BJ (cell line): ENCODE measurements at places on chromosomes 4 and X.

DNA sequence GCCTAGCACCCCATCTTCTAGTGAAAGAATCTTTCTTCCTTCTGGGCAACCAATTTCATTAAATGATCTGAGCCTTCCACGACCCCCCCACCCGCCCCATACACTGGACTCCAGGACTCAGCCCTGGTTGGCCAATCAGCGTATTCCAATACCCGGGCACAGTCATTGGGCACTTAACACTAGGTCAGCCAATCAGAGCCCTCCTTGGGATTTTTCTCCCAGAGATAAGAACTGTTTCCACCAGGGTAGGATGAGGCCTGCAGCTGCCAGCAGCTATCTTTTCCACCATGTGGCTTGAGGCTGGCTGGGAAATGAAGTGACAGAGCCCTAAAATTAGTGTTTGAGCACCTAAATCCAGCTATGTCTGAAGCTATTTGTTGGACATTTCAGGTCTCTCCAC, 418.8 kb downstream of the BCOR start:
- DNase-seq: no peak

GRCh38 chr4:80876810-80877209, 153.7 kb upstream of the BMP3 start:
- DNase-seq: no peak

DNA sequence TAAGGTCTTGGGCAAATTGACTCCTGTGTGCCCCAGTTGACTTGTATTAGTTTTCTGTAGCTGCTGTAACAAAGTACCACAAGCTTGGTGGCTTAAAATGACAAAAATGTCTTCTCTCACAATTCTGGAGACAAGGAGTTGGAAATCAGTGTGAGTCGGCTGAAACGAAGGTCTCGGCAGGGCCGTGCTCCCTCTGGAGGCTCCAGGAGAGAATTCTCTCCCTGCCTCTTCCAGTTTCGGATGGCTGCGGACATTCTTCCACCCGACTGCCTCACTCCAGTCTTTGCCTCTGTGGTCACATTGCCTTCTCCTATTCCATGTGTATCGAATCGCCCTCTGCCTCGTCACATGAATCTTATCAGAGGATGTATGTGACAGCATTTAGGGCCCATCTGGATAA, 66.0 kb upstream of the PHOX2B start:
- DNase-seq: no peak

DNA sequence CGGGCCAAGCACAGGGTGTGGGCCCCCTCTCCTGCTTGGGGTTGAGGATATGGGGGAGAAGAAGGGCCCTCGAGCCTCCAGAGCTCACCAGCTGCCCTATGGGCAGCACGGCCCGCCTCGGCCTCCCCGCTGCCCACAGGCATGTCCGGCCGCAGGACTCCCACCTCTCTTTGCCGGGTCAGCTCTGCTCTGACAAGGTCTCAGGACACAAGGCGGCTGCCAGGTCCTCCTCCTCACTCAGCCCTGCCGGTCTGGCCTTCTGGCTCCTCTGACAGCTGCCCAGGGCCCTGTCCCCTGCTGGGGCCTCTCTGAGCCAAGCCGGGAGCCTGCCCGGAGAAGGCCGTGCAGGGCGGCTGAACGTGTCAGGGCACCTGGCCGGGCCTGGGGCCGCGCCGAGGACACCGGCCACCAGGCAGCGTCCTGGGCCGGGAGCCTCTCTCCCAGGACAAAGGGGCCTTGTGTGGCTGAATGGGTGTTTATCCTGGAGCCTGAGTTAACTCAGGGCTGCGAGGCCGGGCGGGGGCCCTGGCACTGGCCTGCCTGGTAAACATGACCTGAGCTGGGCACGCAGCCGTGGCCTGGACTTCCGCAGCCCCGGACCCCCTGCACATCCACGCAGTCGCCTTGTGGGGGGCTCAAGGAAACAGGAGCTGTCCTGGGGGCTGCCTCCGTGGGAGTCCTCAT, 25.7 kb downstream of the TACC3 start:
- DNase-seq: no peak

- DNase-seq: no peak
These were observed 11.8 kb downstream of the HDAC6 start for GRCh38 chrX:48813644-48814043.

DNA sequence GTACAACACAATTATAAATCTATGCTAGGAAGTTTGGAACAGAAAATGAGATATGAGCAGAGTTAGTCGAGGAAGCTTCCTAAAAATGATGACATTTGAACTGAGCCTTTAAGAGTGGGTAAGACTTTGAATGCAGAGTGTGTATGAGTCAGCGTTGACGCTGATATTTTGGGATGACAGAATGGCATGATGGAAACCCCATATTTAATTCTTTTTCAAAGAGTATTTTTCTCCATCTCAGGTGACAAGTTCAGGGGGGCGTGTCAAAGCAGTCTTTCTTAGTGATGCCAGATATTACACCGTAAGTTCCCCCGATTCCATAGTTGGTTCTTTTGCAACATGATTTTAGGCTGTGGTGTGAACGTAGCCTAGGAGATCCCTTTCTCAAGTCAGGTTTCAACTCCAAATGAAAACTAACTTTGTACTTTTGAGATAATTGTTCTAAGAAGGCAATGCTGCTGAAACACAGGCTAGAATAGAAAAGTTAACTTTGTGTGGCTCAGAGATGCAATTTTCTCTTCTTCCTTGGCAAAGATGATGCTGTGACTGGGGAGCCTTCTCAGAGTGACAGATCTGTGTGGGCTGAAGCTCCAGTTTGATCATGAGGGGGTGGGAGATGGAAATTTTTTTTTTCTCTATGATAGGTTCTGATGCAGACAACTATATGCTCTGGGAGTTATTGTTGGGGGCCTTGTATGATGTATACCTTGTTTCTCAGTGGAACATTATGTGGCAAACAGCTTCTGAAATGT, 59.2 kb downstream of the GLUD2 start:
- DNase-seq: no peak
